ENCODE measurements at places on chromosomes 3 and 15. TPM values are rescaled to one million over a fixed set of nuclear protein-coding genes. Genes with fewer than 3 reads are reported as not detected.

The ITGB5 gene
- total RNA-seq, result 2.2 TPM

DNA sequence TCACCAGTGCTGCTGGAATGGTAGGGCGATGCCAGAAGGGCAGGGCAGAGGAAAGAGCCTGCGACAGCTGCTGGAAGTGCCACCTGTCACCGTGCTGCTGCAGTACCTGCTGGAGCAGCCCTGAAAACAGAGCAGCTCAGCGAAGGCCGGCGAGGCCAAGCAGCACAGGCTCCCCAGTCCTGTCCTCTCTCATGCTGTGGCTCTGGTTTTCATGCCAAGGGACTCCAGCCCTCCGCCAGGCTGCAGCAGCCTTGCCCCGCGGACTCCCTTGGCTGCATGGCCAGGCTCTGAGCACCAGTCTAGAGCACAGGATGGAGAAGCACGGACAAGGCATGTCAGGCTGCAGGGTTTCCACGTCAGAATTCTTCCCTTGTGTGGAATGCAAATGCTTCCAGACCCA lies 43.9 kb downstream of the ADCY5 start:
- no peak for DNase-seq
- no peak overlapping the region for H3K27ac ChIP-seq
- H3K4me3 ChIP-seq, result no peak overlapping the region

GRCh38 chr3:98791341-98792325 lies 28.5 kb downstream of the ST3GAL6 start:
- H3K4me3 ChIP-seq, result no peak overlapping the region
- peaks cover 7% of the 10 kb centered on the region for H3K27me3 ChIP-seq
- H3K4me1 ChIP-seq, result peaks cover 2% of the 10 kb centered on the region
- H3K36me3 ChIP-seq, result no peaks in the 10 kb centered on the region
- H3K27ac ChIP-seq, result no peak overlapping the region

The ZNF445 gene
- total RNA-seq, result 18.7 TPM

DNA sequence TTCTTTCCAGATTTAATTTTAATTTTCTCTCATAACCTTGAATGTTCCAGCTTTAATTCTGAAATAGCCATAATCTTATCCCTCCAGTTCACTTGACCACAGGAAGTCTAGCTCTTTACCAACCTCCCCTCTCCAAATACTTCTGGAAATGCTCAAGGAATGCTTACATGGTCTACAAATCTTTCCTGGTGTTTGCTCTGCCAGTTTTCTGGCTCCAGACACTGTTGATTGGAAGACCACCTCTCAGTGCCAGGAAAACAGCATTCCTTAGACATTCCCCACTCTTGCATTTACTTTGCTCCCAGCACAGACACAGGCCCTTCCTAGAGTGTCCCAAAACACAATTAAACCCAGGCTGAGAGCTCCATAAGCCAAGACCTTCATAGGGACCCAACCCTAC lies 98.6 kb downstream of the MESD start:
- H3K36me3 ChIP-seq, result no peaks in the 10 kb centered on the region
- peaks cover 4% of the 10 kb centered on the region for H3K27me3 ChIP-seq
- no peak overlapping the region for H3K4me3 ChIP-seq
- H3K27ac ChIP-seq, result no peak overlapping the region

The UBP1 gene
- 71.6 TPM for total RNA-seq

DNA sequence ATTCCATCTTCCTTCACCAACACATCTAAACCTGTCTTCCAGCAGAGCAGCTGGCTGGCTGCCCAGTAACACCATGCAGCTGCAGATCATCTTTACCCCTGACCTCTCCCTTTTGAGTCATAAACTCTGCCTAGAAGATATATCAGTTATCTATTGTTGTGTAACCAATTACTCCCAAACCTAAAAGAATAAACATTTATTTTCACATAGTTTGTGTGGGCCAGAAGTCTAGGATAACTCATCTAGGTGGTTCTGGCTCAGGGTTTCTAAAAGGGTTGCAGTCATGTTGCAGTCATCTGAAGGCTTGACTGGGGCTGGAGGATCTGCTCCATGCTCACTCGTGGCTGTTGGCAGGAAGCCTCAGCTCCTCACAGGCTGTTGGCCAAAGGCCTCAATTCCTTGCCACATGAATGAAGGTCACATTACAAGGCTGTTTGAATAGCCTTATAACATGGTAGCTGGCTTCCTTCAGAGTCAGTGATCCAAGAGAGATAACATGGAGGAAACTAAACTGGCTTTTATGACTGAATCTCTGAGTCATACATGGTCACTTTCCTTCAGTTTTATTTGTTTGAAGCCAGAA lies 92.8 kb downstream of the GOLIM4 start:
- H3K27me3 ChIP-seq, result peaks cover 2% of the 10 kb centered on the region
- no peak for DNase-seq
- no peaks in the 10 kb centered on the region for H3K4me1 ChIP-seq
- no peak overlapping the region for H3K4me3 ChIP-seq

All from activated T-helper 1 cell treated with anti-CD3 and anti-CD28 coated beads, Interleukin-12 subunit alpha, Interleukin-12 subunit beta, Interleukin-2, Interleukin-4 antibody, amounts not matched to agents 30 ng/mL and 10 ng/mL and 1 ng/mL, durations not matched to agents 14 hours and 24 hours and 36 hours (primary cell).